Midbrain (tissue), 1 donor: ENCODE measurements at places on chromosomes 1 and 21.

DNA sequence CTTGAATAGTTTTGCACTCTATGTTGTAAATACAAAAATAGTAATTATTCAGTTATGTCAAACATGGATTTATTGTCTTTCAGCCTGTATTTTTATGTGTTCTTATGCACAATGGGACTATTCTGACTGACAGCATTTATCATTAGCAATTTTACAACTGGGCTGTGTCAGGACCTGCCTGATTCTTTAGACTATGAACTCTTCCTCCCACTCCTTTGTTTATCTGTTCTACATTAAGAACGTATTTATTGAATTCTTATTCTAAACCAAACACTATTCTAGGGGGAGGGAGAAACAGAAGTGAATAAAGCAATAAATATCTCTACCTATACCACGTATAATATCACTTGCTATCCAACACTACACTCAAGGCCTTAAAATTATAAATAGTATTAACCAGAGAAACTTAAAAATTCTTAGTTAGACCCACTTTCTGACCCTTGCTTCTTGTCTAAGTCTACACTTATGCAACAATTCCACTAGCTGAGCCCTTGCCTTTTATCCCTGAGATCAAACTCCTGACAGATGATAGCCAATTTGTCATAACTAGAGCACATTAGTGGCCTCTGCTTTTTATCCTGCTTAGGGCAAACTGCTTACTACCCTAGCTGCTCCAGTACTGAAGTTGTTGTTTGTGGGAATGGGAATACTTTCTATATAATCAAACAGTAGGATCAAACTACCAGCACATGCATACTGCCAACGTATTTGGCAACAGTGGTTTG is 494.3 kb downstream of the BRINP3 start:
- DNase-seq: no peak

DNA sequence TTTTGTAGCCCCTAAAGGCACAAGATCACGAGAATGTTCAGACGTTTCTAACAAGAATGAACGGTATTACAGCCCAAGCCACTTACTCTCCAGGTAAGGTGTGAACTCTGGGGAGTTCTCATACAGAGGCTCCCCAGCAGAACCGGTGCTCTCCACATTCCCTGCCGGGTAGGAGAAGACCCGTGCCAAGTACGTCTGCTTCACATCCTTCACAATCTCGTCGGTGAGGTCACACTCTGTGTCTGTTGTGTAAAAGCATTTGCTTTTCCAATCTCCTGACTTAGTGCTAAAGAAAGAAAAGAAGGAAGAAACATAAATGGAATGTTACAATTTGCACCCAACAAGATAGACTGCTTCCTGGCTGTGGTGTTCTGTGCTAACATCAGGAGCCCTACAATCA is 5.7 kb downstream of the F3 start:
- DNase-seq: no peak

GRCh38 chr1:92749024-92749634 is 35.8 kb downstream of the EVI5 start:
- peak; percentile 72 for DNase-seq

DNA sequence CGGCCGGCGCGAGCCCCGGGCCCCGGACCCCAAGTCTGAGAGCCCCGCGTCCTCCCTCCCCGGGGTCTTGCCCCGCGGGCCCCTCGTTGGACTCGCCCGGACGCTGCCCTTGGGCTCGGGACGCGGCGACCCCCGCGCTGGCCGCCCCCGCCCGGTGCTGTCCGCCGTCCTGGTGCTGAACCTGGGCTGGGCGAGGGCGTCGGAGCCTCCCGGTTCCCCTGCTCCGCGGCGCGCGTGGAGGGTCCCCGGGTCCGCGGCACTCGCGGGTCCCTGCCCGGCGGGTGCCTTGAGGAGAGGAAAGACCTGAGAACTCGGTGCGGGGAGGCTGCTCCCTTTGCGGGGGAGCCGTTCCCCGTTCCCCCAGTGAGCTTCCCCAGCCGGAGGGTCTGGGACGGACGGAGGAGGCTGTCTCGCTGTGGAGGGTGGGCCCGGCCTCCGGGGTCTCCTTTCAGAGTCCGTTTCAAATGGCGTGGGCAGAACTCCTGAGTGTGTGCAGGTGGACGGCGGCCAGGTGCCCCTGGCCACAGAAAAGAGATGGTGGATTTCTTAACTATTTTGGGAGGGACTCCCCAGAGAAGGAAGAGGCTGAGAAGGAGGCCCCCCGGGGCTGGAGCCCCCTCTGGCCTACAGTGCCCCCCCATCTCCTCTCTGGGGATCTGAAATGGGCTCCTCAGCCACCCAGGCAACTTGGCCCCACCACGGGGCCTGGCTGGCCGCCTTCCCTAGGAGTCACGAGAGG is 595 bp downstream of the GABRD start:
- no peak for DNase-seq

- DNase-seq: peak; percentile 14
Observed at GRCh38 chr1:89525169-89525855, 683 bp downstream of the LRRC8B start.

GRCh38 chr21:41086569-41086968 is 81.4 kb upstream of the BACE2 start:
- DNase-seq: no peak

DNA sequence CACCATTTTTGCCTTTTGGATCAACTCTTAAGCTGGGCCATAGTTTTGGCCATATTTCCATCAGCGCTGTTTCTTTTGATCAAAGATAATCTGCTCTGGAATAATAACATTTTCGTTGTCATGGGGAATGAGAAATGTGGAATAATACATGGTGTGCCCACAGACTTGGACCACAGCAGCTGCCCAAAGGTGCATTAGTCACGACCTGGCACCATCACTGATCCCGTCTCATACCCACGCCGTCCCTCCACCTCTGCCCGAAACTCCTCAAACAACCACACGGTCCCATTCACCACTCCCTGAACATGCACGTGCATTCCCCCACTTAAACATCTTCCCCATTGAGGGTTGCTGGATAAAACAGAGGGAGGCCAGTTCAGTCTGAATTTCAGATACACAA is 76.9 kb downstream of the SLC66A1 start:
- DNase-seq: no peak

DNA sequence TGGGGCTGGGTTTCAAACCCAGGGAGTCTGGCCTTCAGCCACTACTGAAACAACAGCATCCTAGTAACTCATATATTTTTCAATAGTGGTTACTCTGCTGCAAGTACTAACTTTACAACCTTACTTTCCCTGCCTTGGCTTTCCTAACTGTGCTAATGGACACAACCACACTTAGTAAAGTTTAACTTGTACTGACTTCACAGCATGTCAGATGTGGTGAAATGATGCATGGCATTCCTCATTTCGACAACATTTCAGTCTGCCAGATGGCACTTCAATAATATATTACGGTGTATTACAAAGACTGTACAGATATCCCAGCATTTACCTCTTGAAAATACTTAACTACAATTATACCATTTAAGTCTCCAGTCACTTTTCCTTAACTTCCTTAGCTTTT is 27.8 kb downstream of the LRRC7 start:
- no peak for DNase-seq

DNA sequence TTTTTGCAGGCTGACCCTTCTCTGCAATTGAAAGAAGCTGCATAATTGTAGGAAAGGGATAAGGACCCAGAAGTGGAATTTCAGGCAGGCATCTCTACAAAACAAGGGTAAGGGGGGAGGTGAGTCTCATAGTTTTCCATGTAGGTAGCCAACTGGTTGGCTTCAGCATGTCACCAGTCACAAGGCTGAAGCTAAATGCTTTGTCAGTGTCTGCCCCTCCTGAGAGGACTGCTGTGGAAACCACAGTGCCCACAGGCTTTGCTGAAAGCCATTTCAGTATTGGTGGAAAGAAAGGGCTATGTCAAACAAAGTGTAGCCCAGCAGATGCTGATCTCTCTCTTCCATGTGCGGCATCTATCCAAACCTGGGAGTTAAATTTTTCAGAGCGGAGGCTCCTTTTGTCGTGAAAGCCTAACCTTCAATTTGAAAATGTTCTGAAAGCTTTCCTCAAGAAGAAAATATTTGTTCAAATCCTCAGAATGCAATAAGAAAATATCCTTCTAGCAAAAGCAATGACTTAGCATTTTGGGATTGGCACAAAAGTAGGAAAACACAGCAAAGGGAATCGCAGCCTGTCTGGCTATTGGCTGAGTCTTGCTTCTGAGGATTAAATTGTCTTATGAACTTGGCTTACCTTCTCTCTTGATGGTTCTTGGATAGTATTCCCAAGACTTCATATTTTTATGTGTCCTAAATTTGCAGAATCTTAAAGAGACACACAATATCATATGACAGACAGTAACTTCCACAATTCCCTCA is 591.7 kb downstream of the PLPP3 start:
- DNase-seq: no peak

DNA sequence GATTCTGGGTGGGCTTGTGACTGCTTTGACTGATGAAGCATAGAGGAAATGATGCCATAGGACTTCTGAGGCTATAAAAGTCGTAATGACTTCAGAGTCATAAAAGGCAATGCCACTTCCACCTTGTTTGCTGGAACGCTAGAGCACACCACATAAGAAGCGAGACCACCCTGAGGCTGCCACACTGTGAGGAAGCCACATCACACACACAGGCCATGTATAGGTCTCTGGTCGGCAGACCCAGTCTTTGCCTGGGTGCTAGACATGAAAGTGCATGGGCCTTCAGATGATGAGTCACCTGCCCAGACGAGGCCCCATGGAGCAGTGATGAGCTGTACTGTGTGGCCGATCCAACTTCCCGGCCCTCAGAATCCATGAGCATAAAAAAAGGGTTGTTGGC is 14.2 kb upstream of the KANK4 start:
- no peak for DNase-seq

DNA sequence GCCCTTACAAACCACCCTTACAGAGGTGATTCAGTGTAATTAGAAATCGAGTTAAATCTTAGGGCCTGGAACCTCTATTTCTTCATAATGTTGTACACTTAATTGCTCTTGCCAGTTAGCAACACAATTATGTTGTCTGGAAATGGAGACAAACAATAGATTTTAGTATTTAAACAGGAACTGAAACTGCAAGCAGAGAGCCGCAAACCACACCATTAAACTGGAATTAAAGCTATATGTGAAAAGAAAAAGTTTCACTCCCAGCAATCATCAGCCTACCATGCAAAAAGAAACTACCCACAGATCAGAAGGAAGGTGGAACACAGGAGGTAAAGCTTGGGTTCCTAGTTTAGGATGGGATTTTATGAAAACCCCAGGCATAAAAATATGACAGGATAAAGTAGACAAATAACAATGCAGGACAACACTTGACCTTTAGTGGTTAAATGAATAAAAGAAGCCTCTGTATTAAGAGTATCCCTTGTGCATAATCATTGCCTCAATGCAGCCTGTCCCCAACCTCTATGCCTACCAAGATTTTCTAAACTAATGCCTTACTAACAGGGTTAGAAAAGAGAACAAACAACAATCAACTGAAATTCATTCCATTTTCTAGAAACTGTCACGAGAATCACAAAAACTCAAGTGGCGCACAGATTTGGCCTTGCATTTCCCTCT is 304.3 kb upstream of the ESRRG start:
- no peak for DNase-seq

GRCh38 chr1:7300893-7301663 is 470.0 kb upstream of the VAMP3 start:
- DNase-seq: no peak

DNA sequence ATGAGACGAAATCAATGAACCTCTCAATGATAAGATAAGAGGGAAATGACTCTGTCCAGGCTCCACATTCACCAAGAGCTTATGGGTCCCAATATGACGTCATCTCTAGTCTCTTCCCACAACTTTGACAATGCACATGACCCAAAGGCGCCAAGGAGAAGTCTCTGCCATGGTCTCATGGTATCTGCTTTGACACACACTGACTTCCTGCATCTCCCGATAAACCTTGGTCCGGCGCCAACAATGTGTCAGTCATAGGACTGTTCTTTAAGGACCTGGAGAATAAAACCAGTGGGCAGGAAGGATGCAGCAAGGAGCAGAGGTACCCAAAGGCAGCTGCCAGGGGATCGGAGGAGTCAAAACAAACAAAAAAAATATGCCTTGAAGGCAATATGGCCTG is 46.9 kb upstream of the TMEM51 start:
- no peak for DNase-seq

DNA sequence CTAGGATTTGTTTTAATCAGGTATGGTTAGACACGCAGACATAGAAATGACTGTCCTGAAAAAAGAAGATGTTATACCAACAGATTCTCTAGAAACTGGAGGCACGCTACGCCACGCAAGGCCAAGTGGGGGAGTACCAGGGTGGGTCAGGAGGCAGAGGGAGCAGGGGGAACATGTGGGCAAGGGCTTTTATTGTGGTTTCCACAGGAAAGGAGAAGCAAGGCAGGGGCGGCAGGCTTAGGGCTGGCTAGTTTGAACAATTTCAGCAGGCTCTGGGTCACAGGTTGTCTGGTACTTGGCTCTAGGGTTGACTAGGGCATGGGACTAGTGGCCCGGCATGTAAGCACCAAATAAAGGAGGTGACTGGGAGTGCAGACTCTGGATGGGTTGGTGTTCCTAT is 7.2 kb downstream of the MTARC2 start:
- no peak for DNase-seq

DNA sequence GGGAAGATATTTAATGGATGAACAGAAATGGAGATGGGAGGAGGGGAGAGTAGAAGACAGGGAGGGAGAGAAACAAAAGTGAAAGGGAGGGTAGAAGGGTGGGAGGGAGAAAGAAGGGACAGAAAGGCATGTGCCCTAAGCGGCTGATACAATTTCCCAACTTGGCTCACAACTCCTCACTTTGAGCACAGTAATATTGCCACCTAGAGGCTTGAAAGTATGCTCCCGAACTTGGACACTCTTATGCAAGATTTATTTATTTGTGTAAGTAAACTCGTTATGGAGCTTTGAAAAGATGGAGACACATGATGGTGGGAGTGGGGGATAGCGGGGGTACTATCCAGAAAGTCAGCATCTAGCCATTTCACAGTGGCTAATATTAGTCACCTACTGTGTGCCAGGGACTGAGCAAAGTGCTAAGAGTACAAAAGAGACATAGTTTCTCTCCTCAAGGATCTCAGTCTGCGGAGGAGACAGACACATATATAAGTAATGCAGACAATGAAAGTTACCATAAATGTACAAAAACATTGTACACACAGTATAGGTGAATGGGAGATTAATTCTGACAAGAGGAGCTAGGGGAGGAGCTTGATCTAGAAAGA is 189.7 kb downstream of the SEC16B start:
- peak; percentile 61 for DNase-seq

GRCh38 chr1:212699625-212700222 is at the start of gene BATF3:
BATF3 (minus strand) TSS chr1:212699840; CDS start chr1:212699762, 78 bp downstream.
- DNase-seq: peak; percentile 2

- DNase-seq: no peak
Observed at GRCh38 chr1:200108659-200109058, 81.1 kb downstream of the NR5A2 start.

GRCh38 chr21:29873908-29874307 is 65.9 kb downstream of the GRIK1 start:
- DNase-seq: no peak

DNA sequence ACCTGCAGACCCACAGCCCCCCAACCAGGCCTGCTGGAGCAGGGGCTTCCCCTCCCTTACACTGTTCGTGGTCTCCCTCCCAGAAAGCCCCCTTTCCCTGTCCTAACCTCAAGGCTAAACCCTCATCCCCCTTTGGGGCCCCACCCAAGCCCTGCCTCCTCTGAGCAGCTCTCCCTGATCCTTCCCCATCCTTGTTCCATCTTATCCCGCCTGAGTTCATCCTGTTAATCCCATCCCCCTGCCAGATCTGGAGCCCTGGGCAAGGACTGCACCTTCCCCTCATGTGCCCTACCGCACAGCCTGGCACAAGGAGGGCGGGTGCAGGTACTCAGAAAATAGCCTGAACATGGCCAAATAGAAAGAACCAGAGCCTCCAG is 6.9 kb upstream of the TNNT2 start:
- no peak for DNase-seq
